ENCODE measurements at places on chromosomes 12 and 14.

GRCh38 chr12:33967760-33968159 lies 54.5 kb upstream of the ALG10 start:
- no peak for DNase-seq

- DNase-seq: no peak
Observed at GRCh38 chr12:15918066-15918465, 6.9 kb downstream of the DERA start.

DNA sequence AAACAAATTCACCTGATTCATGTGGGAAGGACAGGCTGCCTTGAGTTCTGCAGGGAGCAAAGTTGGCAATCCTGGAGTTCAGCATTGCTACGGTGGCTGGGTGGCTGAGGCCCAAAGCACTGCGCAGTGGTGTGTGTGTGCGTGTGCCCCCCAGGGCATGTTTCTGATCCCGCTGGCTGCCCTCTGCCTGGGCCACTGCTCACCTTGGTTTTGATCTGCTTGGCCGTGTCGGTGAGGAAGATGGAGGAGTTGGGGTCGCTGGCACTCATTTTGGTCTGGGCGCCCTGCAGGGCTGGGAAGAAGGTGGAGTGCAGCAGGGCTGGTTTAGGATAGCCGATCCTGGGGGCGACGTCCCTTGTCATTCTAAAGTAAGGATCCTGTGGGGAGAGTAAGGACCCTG lies 19.1 kb downstream of the SLC25A47 start:
- DNase-seq: no peak

GRCh38 chr12:7948589-7949260 lies 12.7 kb upstream of the SLC2A3 start:
- DNase-seq: peak; percentile 62

Data from inflammatory macrophage treated with lipopolysaccharide for 1 hour (primary cell).